ENCODE measurements at places on chromosomes 5 and 9. TPM values are rescaled to one million over a fixed set of nuclear protein-coding genes. Genes with fewer than 3 reads are reported as not detected.

- DNase-seq = no peak
These were observed 111.8 kb downstream of the ACTL7B start for GRCh38 chr9:108743901-108744371.

DNA sequence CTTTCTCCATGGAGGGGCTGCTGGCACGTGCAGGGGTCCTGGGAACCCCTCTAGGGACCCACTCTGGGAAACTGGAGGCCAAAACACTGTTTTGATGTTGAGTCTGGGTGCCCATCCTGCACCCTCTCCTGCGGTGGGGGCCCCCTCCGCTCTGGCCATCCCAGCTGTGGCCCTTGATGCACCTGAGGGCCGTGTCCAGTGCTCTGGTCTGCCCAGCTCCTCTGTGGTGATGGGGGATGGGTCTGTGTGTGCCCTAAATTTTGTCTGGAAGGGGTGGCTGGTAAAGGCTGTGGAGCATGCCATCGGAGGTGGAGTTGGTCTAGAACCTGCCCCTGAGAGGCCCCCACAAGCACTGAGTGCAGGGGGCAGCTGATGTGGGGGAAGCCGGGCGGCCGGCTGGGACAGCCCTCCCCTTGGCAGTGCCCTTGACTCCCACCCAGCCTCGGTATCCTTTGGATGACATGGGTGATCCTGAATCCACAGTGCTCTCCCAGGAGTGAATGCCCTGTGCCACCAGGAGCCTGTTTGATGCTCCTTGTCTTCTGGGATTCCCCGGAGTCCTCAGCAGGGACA, 26.3 kb downstream of the AHRR start:
- no peak for DNase-seq

- DNase-seq = no peak
These were observed 49.1 kb downstream of the ARHGAP26 start for GRCh38 chr5:142819292-142819691.

- no peak for DNase-seq
These were observed 68.1 kb downstream of the MAMDC2 start for GRCh38 chr9:70111641-70112236.

DNA sequence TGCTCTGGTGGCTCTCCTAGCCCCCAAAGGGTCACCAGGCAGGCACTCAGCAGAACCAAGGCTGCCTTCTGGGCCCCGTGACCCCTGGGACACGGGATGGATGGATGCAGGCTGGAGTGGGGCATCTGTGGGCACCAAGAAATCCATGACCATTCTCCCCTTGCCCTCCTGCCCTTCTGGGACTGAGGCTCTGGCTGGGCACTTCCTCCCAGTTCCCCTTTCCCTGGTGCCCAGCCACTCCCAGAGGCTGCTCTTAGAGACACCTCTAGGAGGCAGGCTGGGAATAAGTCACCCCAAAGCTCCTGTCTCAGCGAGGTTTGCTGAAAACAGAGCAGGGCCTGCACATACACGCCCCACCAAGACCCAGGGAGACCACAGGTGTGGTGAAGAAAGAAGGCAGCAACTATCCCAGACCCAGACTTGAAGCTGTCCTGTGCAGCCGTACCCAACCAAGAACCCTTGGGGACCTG, 943 bp downstream of the STING1 start:
- no peak for DNase-seq

GRCh38 chr9:89647366-89648128, 42.7 kb downstream of the GADD45G start:
- DNase-seq = no peak

DNA sequence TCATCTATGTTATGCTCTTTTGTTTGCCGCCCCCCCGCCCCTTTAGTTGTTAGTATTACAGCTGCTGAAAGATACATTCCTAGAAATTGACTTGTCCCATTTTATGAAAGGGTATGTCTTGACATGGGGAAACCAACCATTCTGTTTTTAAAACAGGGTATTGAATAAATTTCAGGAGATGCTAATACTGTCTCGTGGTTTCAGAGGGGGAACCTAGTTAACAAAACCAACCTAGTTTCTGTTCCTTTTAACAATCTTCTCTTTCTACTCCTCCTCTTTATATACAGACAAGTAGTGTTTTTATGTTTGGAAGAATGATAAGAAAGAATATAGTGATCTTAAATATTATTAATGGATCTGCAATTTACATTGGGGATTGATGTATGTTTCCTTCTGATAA, 3.5 kb downstream of the PIP5K1B start:
- no peak for DNase-seq

DNA sequence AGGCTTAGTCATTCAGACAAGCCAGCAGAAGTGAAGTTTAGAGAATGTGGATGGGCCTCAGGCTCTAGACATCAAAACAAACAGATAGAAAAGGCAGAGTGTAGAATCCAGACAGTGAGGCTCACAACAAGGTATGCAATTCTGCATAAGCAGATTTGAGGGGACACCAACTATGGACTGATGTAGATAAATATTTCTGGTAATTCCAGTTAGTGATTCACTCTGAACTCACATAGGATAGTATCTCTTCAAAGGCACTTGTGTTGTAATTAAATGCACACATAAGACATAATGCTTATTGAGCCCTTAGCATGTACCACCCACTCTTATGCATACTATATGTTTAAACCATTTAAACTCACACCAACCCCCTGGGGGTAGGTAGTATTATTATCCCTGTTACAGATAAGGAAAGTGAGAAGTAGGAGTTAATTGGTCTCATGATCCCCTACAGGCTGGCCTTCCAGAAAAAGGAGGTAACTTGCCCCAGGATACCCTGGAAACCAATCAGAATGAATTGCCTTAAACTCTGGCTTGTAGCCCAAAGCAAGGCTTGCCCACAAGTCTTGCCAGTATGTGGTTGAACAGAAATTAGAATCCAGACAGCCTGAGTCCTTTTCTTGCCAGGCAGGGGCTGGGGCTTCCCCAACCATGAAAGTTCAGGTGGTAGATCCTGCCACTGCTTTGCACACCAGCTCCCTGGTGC, 39.5 kb upstream of the HSPB3 start:
- no peak for DNase-seq

DNA sequence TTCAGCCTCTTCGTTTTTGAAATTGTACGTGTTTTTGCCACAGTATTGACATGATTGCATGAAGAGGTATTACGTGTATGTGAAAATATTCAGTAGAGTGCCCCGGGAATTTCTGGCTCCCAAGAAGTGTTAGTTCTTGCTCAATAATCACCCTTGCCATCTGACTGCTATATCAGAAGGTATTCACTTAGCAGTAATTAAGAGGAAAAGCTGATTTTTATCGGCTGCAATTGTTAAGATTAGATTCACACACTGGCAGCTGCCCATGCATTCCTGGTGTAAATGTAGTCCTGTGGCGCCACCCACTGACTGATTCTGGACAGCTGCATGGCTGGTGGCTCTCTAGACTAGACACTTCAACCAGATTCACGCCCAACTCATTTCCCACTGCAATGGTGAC, 440.1 kb upstream of the ADAMTS16 start:
- peak; percentile 87 for DNase-seq

The DAPK1 gene
- 64.1 TPM for total RNA-seq

The INSL4 gene
- not detected for total RNA-seq

DNA sequence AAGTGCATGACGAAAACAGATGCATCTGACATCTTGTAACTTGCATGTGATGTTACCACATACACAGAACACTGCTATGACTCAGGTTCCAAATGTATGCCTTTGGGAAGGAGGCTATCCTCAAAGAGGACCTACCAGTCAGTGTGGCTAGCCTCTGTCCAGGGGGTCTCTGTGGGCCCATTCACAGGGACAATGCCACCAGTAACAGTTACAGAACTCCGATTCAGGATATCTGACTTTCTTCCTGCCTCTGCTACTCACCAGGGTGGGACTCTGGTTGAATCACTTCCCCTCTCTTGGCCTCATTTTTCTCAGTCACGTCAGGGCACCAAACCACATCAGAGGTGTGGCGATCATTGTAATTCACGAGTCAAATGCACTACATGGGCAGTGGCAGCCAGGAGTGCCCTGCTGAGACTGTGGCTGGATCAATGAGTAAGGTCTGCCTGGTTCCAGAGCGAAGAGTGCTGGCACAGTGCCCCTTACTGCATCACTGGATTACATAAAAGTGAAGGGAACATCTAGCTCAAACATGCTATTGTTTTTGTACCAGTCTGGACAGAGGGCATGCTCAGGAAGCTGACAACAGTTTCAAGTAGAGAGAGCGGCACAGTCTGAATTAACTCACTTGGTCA, 13.2 kb downstream of the ATOX1 start:
- no peak for DNase-seq

DNA sequence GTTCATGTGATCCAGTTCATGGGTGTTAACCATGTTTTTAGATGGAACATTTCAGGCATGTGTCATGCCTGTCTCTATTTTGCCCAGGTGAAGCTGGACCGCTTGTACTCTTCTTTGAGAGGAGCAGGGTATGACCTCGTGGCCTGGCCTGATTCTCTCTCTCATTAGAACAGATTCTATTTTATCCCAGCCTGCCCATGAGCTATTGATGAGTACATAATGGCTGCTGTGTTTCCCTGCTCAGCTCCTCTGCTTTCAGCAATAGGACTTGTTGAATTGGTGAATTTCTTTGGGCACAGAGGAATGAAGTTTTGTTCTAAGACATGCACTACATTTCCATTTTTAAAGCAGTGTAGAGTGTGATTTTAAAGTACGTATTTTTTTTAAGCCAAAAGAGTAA, 86.2 kb downstream of the HACD4 start:
- DNase-seq = peak; percentile 7

- peak; percentile 46 for DNase-seq
These were observed 23.1 kb downstream of the TRIM7 start for GRCh38 chr5:181181650-181182565.

The PAEP gene
- not detected for total RNA-seq

- no peak for DNase-seq
These were observed 182.5 kb downstream of the MED10 start for GRCh38 chr5:6195711-6196358.

GRCh38 chr5:167460449-167461020, 830.9 kb upstream of the WWC1 start:
- no peak for DNase-seq

DNA sequence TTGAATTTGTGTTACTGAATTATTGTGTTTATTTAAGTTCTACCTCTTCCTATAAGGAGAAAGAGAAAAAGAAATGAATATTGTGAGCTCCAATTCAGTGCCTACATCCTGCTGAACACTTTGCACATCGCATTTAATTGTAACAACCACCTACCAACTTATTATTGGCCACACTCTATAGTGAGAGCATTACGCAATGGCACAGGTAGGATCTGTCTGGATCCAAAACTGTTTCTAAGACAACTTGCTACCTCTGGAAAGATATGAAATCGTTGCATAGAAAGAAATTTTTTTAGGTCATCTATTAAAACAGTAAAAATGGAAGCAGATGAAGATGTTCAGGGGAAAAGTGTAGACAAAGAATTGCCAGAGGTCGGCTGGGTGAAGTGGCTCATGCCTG, 227.2 kb upstream of the SNX2 start:
- DNase-seq = no peak

The PDZD2 gene
- total RNA-seq = 0.65 TPM

GRCh38 chr9:121278477-121279261, 10.7 kb downstream of the GSN start:
- DNase-seq = peak; percentile 48

- DNase-seq = no peak
These were observed 364.3 kb upstream of the ADAMTSL1 start for GRCh38 chr9:18109675-18110074.

The SOWAHA gene
- total RNA-seq = not detected

DNA sequence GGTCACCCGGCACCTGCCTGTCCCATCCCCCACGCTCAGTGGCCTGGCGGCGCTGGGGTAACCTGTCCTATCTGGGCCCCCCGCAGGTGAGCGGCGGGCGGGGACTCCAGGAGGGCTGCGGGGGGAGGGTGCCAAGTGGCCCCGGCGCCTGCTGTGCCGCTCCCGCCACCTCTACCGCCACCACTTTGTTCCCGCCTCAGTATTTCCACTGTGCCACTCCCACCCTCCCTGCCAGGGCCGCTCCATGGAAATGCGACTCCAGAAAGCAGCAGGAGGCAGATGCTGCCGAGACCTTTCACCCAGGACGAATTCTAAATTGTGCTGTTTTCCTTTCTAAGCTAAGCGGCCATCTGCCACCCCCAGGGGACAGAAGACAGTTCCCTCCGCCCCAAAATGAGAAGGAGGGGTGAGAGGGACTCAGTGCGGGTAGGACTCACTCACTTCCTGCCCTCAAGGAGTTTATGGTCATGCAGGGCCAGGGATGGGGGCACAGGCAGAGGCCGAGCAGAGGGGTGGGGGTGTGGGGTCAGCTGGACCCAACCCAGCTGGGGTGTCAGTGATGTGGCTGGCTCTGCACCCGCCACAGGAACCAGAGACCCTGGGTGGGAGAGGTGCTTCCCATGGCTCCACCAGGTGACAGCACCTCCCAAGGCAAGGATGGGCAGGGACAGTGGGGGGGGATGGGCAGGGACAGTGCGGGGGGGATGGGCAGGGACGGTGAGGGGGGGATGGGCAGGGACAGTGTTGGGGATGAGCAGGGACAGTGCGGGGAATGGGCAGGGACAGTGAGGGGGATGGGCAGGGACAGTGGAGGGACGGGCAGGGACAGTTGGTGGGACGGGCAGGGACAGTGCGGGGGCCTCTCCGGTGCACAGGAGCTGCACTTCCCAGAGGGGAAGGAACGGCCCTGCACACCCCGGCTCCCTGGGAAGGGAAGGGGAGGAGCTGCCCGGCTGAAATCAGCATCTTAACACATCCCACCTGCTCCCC, 17.8 kb downstream of the NOTCH1 start:
- no peak for DNase-seq

DNA sequence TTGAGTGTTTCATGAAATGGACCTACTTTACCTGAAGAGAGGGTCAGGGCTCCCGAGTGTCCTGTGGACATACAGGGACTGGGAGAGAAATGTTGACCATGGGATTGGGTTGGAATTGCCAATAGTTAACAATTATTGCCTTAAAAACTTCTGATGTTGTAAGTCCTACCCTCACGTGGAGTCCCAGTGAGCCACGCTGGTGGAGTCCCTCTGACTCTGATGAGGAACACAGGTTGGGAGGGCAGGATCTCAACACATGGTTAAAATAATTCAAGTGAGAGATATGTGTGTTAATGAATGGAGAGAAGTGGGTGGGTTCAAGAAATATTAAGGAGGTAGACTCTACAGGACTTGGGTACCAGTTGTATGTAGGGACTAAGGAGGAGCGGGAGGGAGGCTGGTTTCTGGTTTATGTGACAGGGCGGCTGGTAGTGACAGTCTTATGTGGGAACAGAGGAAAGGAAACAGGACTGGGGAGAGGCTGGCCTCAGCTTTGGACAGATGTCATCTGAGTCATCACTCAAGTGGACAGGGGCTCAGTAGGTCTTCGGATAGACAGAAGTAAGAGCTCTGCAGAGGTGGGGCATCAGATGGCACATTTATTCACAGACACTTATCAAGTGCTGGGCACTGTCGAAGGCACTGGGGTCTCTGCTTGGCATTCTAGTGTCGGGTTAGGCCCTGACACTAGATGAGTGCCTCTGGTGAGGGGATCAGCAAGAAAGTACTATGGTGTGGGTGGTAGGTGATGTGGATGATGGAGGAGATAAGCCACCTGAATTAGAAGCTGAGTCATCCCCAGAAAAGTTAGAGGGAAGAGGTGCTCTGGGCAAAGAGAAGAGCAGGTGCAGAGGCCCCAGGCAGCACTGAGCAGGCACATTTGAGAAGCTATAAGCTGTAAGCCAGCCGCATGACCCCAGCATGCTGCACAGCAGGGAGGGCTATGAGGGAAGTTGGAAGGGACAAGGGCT, 27.2 kb downstream of the MAML1 start:
- no peak for DNase-seq

The LSM11 gene
- total RNA-seq = 11.3 TPM
